ENCODE measurements at places on chromosomes 7 and 10.
A peak's percentile ranks its signal among the peaks of the same experiment; 100 is the strongest.

GRCh38 chr7:111168182-111168581, 77.3 kb downstream of the LRRN3 start:
- DNase-seq, result no peak

DNA sequence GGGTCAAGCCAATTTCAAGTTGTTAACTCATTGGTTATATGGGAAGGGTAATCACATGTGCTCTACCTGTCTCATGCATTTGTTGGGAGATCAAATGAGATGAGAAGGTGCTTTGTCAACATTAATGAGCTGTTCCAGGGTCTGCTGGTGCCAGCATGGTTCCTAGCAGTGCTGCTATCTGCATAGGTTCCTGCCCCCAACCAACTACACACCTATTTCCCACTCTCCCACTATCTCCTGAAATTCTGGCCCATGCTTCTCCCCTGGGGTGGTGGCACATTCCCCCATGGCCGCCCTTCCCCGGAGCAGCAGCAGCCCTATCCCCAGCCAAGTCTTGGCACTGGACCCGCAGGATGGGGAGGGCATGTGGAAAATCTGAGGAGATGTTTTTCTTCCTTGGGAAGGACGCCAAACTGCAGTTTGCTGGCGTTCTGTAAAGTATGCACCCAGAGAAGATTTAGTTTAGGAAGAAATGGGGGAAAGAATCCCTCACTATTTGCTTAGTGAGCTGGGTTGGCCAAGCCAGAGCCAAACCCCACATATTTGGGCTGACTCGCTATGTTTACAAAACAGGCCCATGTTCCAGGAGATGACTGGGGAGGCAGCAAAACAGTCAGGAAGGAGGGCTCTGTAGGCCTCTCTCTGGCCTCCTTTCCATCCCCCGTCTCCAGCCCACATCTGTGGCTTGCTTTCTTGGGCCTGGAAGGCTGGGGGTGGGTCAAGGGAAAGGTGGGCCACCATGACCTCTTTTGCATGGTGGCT, 42.5 kb downstream of the PPP1R3C start:
- DNase-seq, result no peak

GRCh38 chr7:54255242-54255641, 286.9 kb upstream of the VSTM2A start:
- no peak for DNase-seq

DNA sequence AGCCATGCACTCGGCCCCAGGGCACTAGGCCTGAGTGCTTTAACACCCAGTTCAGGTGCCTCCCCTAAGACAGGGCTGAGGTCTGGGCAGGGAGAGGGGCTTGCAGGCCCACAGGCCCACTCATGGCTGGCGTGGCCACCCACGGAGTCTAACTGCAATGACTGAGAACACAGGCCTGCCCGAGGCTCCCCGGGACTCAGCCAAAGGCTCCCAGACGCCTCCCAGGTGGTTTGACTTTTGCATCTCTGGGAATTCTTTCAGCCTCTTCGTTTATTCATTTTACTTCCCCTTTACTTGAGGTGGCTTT, 37.3 kb downstream of the PTPRN2 start:
- no peak for DNase-seq

DNA sequence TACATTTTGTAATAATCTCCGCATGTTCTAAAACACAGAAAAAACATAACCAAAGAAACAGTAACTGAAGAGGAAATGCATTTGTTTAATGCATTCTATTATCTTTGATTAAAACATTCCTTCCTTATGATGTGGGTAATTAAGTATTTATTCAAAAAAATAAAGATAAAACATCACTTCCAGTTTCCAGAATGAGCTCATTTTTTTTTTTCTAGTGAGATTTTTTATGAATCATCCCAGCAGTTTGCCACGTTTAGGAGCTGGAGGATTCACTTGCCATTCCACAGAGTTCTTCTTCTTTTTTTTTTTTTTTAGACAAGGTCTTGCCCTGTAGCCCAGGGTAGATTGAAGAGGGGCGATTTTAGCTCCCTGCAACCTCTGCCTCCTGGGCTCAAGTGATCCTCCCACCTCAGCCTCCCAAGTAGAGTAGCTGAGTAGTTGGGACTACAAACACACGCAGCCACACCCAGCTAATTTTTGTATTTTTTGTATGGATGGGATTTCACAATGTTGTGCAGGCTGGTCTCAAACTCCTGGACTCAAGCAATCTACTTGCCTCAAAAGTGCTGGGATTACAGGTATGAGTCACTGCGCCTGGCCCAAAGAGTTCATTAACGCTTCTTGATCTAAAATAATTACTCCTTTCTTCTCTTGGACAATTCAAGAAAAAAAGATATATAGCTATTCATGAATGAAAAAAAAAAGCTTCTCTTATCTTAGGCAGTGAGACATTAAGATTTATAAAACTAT, 177.3 kb downstream of the DKK1 start:
- DNase-seq, result peak; percentile 31

DNA sequence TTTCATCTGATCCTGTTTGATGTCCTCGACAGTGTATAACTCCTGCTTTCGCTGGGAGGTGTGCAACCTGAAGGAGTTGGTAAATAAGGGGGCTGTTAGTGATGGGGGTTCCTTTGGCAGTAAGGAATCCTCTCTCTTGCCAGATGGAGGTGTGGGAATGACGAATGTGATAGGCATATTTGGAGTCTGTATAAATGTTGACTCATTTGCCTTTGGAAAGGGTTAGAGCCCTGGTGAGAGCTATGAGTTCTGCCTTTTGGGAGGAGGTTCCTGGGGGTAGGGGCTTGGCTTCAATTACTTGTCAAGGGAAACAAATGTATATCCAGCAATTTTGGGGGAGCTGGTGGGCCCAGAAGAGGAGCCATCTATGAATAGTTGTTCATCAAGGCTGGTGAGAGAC, 11.4 kb upstream of the CHST3 start:
- no peak for DNase-seq

DNA sequence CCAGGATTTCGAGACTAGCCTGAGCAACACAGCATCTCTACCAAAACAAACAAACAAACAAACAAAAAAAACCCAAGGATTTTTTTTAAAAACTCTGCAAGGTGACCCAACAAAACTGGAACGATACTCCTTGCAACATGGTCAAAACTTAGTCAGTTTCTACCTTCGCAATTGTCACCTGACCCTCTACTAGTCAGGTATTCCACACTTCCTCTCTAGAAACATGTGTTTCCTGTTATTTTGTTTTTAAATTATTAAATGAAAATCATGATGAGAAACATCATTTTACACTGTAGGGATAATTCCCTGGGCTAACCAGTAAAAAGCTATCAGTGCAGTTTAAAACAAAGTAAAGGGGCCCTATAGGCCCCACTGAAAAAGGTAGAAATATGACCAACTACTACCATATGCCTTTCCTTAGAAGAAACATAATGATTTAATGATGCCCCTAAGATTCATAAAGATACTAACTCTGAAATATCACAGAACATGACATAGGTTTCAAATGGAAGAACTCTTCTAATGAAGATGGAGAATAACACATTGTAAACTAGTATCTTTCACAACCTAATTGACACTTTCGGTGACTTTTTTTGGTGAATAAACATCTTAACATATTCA, 8.7 kb downstream of the BRAF start:
- no peak for DNase-seq

DNA sequence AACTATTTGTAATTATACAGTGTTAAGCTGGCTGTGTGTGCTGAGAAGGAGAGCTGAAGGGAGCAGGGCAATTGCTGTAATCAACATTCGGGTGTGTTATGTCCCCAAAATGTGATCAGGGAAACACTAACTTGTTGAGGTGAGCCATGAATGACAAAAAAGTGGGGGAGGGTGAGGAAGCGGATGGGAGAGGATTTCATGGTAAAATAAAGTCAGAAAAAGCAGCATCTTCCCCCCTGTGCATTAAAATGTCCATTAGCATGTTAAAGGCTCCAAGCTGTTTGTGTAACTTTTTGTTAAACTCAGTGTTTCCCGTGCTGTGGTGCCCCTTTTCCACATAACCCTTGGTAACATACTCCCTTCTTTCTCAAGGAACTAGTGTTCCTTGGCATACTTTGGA, 84.9 kb downstream of the ARID5B start:
- no peak for DNase-seq

DNA sequence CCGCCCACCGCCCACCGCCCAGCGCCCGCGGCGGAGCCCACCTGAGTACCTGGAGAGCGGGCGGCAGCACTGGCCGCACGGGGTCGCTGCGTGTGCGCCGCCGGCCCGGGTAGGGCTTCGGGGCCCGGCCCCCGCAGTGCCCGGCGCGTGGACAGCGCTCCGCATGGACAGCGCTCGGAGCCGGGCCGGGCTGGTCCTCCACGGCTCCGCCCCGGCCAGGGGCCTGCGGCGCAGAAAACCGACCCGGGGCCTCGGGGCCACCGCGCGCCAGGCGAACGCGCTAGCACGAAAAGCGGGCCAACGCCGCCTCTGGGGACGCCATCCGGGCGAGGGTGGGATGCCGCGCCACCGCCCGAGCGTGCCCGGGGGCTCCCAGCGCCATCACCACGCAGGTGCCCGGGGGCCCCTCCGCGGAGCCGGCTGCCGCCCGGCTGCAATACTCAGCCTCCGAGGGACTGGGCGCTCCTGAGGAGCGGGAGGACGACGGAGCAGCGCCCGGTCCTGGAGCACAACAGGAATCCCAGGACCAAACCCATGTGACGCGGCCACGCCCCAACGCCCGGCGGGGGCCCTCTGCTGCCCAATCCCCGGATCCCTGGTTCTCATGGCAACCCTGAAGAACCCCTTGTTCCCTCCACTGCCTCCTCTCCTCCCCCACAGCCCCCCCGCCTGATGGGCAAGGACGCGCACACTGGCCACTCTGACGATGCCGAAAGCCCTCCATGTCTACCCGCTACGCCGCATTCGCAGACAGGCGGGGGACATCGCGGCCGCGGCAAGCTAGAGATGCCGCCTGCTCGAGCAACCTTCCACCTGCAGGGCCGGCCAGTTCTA, at the start of gene GRB10:
GRB10 (minus strand) TSS at position 522 of the 834 bp plus-strand sequence. CDS start 50,574 bp downstream, outside the sequence.
- DNase-seq, result no peak

DNA sequence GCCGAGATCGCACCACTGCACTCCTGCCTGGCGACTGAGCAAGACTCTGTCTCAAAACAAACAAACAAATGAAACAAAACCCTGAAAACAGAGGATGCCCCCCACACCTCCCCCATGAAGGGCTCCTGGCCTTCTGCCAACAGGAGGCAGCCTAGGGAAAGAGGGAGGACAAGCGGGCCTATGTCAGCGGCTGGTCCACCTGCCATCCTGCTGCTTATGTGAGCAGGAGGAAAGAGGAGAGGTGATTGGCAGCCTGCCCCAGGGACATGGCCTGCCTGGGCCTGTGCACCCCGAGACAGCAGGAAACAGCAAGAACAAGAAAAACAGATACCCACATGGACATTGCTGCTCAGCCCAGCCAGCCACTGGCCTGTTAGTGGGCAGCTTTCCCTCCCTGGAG, 9.1 kb upstream of the ZNF316 start:
- DNase-seq, result no peak
